ENCODE measurements at places on chromosomes 5 and 9. TPM values are rescaled to one million over a fixed set of nuclear protein-coding genes. Genes with fewer than 3 reads are reported as not detected.

DNA sequence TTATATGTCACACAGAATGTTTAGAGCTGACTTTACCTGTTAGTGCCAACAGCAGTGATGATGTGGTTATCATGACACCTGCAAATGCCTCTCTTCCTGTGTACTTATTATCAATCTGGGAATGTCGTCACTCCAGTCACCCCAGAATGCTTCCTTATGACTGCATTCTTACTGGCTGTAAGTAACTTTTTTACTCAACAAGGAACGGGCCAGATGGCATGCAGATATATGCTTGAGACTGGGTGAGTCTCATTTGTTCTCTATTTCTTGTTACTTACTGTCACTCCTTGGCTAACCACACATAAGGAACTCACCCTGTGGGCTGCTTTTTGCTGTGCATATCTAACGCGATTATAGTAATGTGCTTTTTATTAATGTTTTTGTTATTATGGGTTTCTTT, 385.5 kb upstream of the MEF2C start:
- no peak for DNase-seq

DNA sequence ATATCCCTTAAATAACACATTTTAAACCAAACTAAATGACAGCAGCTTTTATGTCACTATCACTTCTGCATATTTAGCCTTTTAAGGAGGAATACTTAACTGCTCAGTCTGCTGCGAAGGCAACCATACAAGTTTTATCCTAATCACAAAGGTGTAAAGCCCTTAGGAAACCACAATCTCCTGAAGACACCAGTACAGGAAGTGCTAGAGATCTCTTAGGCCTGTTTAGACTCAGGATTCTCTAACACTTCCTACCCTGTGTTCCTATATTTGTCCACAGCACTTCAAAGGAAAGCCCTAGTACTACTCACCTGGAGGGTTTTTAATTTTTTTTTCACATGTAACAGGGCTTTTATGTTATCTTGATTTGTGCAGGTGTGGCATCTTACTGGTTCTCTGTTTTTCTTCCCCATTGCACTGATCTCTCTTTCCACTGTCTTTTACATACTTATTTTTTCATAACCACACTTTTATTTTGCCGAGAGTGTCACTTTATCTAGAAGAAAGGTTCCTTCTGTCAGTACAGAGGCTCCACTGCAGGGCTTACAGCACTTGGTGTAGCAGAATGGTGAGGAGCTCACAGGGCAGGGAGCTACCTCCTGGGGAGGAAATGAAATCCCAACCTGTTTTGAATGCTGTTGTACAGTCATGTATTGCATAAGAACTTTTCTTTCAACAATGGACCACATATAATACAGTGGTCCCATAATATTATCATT, 1060.6 kb upstream of the ACO1 start:
- DNase-seq = no peak

- no peak for DNase-seq
These were observed 54.1 kb downstream of the UHRF2 start for GRCh38 chr9:6467006-6467625.

DNA sequence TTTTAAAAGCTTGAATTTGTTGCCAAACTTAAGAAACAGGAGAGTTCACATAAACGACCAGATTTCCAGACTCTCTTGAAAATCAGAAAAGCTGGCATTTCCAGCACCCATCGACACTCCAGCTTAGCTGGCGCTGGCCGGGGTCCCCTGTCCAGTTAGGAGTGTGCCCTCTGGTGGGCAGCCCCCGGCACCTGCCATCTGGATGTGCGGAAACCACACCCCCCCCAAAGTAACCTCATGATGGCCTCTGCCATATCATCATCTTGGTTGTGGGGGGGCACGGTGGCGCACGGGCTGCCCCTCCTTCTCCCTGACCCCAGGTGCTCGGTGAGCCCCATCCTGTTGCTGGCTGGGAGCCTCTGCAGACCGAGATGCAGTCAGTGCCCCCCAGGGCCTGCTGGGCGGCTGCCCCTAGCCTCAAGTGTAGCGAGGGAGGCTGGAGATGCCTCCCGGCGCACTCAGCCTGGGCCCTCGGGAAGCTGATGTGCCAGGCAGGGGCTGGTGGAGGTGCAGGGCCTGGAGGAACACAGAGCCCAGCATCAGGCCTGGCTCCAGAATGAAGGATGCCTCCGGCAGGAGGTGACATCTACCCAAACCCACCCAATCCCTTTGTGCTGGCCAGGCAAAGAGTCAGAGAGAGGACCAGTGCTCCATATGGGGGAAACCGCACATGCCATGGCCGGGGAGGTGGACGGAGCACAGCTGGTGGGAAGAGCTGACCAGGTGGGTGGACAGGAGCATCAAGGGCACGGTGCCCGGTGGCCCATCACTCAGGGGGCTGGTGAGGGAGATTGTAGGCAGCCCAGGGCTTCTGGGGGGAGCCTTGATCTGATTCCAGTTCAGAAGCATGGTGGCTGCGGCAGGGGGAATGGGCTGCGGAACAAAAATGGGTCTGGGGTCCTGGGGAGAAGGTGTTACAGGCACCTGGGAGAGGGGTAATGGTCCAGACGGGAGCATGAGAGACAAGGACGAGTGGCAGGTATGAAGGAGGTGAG, 70.6 kb downstream of the ADAMTS2 start:
- no peak for DNase-seq

GRCh38 chr9:38671372-38671731, 48.6 kb downstream of the FAM240B start:
- no peak for DNase-seq

DNA sequence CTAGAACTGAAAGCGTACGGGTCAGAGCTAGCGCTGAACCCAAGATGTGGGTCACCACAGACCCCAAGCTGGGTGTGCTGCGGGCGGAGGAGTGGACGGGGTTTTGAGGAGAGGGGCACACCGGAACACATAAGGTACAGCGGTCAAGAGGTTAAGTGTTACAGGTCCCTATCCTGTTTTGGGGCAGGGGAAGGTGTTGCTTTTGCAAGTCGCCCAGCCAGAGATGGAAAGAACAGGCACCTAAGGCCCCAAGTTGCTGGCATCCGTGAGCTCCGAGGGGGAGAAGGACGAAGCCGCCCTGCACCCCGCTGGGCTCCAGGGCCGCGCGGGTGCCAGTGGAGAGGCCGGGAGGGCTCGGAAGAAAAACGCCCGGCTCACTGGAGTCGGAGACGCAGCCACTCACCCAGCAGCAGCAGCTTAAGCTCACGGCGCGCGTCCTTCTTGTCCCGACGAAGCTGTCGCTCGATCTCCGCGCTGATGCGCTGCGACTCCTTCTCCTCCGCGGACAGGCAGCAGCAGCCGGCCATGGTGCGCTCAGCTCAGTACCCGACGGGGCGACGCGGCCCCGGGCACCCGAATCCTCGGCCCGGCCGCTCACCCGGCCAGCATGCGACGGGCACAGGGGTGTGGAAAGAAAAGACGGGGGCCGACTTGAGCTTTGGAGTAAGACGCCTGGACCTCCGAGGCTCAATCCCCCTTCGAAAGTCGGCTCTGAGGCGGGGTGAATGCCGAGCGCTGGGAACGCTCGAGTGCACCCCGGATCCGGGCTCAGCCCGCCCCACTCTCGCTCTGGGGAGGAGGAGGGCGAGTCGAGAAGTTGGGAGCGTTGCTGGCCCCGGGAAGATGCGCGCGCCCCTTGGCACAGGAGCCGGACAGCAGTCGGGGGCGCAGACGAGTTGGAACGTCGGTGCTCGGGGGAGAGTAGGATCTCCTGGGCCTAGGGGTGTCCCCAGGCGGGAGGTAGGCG, 572 bp downstream of the GNA14 start:
- peak; percentile 34 for DNase-seq

DNA sequence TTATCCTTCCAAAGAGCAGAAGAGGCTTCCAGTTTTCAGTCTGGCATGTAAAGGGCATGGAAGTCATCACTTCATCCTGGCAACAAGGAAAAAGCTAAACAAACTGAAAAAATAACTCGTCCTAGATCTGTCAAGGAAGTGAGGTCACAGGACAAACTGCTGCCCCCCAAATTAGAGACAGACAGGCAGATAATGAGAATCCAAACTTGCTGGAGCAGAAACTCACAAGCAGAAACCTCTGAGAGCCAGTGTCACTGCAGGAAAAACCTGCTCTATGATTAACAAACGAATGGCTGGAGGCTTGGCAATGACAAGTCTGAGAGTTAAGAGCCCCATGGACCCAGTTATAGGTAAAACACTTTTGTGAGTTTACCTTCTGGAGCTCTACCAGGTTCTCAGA, 18.9 kb upstream of the MLANA start:
- no peak for DNase-seq

GRCh38 chr5:64207978-64208377, 42.3 kb downstream of the RNF180 start:
- no peak for DNase-seq

- no peak for DNase-seq
These were observed 74.1 kb upstream of the CLINT1 start for GRCh38 chr5:157933005-157933404.

- no peak for DNase-seq
These were observed 232.2 kb downstream of the SYK start for GRCh38 chr9:91033797-91034196.

DNA sequence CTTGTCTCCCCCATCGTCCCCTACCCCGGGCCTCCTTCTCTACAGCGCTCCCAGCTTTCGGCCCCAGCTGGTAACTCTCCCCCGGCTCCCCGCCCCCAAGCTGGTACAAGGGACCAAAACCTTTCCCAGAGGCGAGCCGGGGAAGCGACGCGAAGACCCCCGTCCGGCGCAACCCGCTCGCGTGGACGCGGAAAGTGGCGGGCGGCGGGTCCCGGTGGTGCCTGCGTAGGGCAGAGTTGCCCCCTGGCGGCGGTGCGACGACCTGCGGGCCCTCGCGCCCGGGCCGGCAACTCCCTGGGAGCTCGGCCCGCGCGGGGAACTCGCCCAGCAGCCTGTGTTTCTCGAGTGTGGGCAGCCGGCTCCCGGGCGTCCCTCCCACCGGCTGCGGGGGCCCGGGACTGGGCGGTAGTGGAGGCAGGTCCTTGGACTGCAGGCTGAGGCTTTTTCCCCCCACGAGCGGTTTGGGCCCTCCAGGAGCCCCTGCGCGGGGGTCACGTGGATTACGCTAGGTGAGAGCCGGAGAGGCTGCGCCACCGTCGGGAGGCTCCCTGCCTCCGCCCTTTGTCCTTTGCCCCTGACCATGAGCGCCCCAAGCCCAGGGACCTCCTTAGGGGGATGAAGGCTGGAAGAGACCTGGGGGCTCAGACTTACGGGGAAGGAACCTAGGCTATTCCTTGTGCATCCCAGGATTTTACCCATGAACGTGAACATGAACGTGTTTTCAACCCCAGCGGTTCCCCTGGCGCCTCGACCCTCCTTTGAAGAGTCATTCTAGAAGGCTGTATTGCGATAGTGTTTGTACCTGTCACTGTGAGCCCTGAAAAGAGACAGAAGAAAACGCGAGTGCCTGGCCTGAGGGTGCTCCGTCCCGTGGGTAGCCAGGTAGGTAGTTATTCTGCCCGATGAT, 2.9 kb upstream of the FOXD1 start:
- DNase-seq = peak; percentile 70

- no peak for DNase-seq
These were observed 12.2 kb downstream of the CCT5 start for GRCh38 chr5:10262121-10262774.

Gene AFAP1L1
- 36.9 TPM for total RNA-seq

Gene SLC4A9
- total RNA-seq = 0.25 TPM

Gene GPR151
- total RNA-seq = not detected

Gene FAM78A
- total RNA-seq = 63.8 TPM

Gene SCGB3A2
- not detected for total RNA-seq

Gene NR4A3
- total RNA-seq = 7.7 TPM

Gene OTP
- total RNA-seq = not detected

Gene NRARP
- 4.5 TPM for total RNA-seq

Data from right cardiac atrium (tissue), 5 donors.